ENCODE measurements at places on chromosomes 7 and 10.
A peak's percentile ranks its signal among the peaks of the same experiment; 100 is the strongest.

DNA sequence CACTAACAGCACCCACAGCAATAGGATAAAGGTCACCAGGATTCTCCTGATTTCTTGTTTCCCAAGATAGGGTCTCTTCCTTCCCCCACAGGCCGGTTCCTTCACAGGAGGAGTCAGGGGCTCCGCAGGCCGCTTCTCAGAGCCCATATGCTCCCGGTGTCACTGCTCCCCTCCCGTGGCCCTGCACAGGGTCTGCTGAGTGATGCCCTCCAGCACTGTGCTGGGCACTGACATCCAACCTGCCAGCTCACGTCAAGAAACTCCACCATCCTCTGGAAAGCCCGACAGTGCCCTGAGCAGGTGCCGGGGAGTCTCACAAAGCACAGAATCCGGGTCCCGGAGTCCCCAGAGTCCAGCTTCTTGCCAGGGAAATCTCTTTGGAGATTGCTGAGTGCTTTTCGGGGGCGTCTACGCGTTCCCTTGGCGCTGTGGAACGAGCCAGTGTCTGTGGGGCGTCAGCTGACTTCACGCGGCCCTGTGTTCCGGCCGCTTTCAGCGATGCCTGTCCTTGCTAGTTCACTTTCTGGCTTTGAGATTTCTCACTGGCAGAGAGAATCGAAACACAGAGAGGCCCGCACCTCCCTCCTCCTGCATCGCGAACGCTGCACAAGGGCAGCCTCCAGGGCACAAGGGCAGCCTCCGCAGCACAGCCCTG, 567.5 kb downstream of the DNAJB6 start:
- no peak for DNase-seq

- no peak for DNase-seq
Measured at GRCh38 chr10:472241-472910, 217.1 kb downstream of the DIP2C start.

- DNase-seq = no peak
Measured at GRCh38 chr10:121300723-121301122, 297.5 kb downstream of the FGFR2 start.

GRCh38 chr7:99392046-99392445, 16.4 kb downstream of the PDAP1 start:
- no peak for DNase-seq

- no peak for DNase-seq
Measured at GRCh38 chr10:2592360-2593160, 474.8 kb upstream of the PFKP start.

GRCh38 chr10:821322-821721, 110.2 kb downstream of the LARP4B start:
- no peak for DNase-seq

GRCh38 chr10:34768972-34769330, 46.1 kb downstream of the PARD3 start:
- DNase-seq = no peak

- DNase-seq = peak; percentile 53
Measured at GRCh38 chr7:94620703-94621118, 35.2 kb downstream of the SGCE start.

GRCh38 chr7:130814778-130815335, 80.8 kb upstream of the KLF14 start:
- no peak for DNase-seq

DNA sequence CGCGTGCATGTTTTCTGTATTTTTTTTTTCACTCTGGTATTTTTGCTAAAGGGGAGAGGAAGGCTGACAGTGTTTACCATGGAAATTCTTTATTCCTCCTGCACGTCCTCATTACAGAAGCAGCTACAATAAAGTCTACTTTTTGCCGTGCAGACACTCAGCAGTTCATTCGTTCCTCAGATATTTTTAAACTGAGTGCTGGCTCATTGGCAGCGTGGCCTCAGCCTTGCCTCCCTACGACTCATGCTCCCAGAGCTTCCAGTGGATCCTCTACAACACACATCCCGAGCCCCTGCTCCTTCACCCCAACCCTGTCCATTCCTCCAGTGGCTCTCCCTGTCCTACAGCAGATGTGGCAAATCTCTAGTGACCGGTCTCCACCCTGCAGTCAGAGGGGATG, 239.2 kb upstream of the ZMIZ1 start:
- no peak for DNase-seq

GRCh38 chr7:37908221-37908788, 8.3 kb downstream of the SFRP4 start:
- no peak for DNase-seq

DNA sequence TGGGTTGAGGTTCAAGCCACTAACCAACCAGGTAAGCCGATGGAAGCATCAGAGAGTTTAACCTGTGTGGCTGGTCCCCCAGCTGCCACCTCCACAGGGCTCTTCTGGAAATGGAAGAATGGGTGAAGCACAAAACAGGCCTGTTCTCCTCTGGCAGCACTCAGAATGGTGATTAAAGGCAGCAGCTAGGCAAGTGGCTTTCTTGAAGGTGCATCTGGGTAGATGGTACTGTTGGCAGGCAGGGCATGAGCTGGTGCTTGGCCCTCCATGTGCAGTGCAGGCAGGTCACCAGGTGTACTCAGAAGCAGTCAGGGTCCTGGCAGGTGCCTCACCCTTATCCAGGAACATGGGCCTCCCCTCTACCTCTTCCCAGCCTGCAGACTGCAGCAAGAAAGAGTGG, 11.5 kb downstream of the AKR1E2 start:
- DNase-seq = no peak

DNA sequence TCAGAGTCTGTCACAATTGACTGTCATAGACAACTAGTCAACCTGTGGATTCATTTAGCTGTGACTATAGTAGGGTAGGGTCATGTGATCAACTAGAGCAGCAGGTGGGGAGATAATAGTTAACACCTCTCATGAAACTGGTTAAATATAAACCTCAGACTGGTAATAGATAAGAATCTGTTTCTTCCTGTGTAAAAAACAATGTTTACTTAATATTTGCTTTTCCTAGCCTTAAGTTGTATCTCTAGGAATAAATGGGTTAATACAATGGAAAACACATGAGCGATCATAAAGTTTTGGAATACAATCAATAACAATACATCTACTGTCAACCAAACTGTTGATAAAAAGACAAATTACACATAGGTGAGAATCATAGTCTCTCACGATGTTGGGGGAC, 43.4 kb upstream of the ITGB8 start:
- no peak for DNase-seq

- no peak for DNase-seq
Measured at GRCh38 chr10:112424651-112425050, 22.1 kb downstream of the ZDHHC6 start.

DNA sequence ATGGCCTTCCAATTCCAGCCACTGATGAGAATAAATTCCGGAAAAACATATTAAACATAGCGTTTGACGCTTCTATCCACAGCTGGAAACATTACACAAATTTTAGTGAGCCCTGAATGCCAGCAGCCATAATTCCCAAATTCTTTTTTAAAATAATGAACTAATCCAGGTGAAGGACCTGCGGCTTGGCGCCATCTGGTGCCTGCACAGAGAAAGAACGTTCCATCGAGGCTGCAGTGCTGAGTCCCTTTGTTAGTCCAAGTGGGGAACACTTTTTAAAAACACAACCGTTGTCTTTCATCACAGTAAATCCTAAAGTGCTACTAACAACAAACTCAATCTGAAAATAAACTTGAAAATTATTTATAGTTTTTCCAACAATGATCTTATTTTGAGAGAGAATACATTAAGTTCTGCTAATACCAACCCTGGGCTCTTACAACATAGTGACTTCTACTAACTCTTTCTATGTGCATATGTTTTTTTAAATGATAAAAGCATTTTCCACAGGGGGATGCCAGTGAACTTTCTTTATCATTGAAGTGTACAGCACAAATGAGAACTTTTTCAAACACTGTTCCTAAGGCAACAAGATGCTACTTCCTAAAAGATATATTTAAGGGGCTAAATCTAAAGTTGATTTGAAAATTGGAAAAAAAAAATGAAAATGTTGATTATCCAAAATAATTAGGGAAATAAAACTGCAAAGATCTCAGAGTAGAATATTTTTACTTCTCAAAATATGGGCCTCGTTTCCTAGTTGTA, 166.9 kb upstream of the RNF32 start:
- peak; percentile 28 for DNase-seq

DNA sequence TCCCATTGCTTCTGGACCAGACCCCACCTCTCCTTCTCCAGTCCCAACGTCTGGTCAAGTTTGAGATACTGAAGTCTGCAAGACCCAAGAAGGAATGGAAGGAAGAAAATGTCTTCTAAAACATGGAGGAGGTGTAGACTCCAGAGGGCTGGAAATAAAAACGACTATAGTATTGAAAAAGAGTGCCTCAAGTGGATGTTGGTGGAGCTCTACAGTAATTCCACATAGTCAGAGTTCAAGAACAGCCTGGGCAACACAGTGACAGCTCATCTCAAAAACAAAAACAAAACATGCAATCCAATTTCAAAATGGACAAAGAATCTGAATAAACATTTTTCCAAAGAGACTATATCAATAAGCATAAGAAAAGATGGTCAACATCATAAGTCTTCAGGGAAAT, 2.3 kb upstream of the PCGF6 start:
- no peak for DNase-seq

DNA sequence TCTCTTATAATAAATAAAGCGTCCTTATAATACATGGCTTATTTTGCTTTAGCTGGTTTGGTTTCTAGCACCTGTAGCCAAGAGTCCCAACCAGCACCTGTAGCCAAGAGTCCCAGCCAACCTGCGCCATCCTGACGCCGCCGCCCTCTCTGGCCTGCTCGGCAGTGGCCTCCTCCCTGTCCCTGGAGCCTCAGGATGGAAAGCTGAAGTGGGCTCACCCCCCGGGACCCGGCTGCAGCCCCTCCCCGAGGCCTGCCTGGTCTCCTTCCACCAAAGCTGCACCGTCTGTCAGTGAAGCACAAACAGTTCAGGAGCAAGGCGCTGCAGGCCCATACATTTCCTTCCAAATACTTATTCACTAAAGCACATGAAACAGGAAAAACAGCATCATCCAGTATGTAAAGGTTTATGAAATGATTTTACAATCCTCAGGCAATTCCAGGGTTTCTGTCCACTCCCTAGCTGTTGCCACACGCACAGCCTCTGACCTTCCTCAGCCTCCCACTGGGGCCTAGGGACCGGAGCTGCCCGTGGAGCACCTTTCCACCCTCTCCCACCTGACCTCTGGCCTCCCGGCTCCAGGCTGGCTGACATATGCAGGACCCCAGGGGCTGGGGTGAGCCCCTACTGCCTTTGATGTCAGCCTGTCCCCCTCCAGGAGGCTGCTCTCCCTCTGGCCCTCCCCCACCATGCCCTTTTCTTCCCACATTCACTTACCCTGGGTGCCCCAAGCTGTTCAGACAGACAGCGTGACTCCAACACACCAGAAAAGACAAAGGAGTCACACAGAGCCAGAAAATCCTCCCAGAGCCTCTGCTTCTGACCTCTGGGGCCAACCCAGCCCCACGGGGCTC, 149.6 kb upstream of the PPP2R2D start:
- peak; percentile 62 for DNase-seq

DNA sequence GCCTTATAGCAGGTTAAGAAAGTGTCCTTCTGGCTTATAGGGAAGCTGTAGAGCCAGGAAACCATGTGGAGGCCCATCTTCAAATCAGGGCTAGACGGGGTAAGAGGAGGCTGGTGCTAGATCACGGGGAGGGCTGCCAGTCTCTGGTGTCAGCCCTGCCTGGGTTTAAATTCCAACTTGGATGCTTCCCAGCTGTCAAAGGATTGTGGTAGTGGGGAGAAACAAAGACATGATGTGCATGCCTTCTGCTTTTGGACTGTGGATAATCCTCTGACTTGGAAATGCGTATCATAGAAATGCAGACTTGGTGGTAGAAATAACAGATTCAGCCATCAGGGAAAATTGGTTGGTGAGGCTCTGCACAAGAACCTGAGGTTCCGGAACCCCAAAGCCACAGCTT, 325.6 kb downstream of the PHTF2 start:
- no peak for DNase-seq

- peak; percentile 77 for DNase-seq
Measured at GRCh38 chr7:157339777-157340677, 3.2 kb downstream of the DNAJB6 start.

GRCh38 chr10:10270126-10271050, 747.3 kb upstream of the CELF2 start:
- DNase-seq = no peak

- DNase-seq = no peak
Measured at GRCh38 chr10:4343873-4344272, 482.1 kb upstream of the AKR1E2 start.

DNA sequence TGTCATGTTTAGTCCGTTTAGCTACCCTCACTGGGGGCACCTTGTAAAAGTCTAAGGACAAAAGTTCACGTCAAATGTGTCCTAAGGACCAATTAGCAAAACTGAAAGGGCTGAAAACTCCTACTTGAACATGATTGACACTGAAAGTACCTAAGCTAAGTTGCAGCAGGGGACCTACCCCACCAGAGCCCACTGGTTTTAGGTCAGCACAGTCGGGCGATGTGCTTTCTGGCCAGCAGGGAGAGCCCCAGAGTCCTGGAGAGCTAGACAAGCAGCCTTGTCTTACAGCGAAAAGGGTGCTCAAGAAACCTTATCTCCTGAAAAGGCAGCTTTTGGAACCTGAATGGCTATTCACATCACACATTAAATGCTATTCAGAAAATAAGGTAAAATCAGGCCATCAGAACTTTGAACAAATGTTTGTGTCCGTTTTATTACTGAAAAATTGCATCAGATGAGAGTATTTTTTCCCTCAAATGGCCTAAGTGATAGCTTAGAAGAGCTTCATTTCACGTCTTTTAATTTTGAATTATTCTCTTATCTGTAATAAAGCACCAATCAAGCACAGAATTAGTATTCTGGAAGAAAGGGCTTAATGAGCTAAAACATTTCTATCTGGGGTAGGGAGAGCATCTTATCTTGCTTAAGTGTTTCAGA, 52.2 kb upstream of the MKI67 start:
- peak; percentile 84 for DNase-seq

DNA sequence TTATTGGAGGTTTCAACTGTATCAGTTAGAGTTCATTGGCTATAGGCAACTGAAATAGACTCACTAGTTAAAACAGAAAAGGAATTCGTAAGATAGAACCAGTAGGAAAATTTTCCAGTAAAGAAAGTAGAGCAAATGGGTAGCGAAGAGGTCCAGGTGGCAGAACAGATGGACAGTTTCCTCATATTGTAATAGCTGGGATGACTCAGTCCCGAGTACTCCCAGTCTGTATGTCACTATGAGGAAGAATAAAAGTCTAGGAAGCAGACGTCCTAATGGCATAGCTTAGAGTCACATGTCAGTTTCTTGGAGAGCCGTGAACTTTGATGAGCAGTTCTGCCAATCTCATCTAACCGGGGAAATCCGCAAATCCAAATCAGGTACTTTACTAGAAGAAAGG, 95.3 kb downstream of the RNF32 start:
- no peak for DNase-seq

DNA sequence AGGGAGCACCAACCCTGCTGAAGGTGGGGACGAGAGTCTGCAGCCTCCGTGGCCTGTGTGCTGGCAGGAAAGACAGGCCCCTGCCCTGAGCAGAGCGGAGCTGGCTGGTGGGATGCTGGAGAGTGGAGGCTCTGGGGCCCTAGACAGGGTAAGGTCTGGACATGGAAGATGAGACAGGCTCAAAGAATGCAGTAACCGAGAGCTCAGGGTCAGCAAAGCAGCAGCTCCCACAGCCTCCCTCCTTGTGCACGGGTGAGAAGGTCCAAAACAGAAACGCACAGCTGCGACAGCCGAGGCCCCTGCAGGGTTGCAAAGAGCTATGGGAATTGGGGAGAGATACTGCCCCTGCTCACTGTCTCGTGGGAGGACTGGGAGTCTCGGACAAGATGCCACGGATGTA, 80.5 kb downstream of the TNS3 start:
- peak; percentile 75 for DNase-seq

- DNase-seq = no peak
Measured at GRCh38 chr10:104612571-104613205, 28.4 kb upstream of the SORCS3 start.

Data from ELF-1 (cell line).